ENCODE measurements at places on chromosomes 7 and 10. TPM values are rescaled to one million over a fixed set of nuclear protein-coding genes. Genes with fewer than 3 reads are reported as not detected.

GRCh38 chr7:130432886-130433285 lies 7.9 kb downstream of the CEP41 start:
- DNase-seq: no peak

- DNase-seq: no peak
These were observed 195.4 kb downstream of the BAMBI start for GRCh38 chr10:28872587-28873165.

GRCh38 chr10:43671659-43672531 lies 23.2 kb upstream of the ZNF32 start:
- DNase-seq: no peak

GRCh38 chr10:98892523-98892922 lies 343.1 kb downstream of the HPSE2 start:
- no peak for DNase-seq

DNA sequence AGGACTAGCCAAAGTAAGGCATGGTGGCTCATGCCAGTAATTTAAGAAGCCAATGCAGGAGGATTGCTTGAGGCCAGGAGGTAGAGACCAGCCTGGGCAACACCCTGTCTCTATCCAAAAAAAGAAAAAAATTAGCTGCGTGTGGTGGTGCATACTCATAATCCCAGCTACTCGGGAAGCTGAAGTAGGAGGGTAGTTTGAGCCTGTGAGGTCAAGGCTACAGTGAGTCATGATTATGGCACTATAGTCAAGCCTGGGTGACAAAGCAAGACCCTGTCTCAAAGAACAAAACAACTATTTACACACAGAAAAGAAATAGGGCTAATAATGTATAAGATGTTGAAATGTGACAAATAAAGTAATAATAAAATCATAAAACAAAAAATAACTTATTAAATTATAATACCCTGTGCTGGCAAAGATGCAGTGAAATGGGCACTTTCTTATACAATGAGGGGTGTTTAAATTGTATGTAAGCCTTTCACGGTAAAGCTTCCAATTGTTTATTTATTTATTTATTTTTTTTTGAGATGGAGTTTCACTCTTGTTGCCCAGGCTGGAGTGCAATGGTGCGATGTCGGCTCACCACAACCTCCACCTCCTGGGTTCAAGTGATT lies 175.2 kb downstream of the TPST1 start:
- DNase-seq: no peak

DNA sequence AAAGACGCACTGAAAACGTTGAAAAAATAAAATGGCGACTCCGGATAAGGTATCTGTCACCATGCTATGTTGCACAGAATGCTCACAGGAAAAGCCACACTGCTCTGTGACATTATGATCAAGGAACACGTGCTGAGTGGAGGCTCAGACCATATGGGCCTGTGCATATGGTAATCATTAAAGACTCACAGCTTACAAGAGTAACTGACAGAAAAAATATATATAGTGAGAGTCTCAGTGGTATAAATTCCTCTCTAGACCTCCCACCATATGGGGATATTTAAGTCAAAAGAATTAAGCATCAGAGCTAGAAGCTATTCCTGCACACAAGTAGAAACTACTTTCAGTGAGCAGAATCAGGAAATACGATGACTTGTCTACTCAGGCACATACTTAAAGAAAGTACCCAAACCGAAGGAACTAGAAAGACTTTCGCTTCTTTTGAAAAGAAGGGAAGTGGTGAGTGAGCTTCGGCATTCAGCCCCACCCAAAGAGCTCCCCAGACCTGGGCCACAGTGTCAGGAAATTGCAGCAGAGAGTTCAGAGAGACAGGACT lies 65.1 kb upstream of the MPP7 start:
- no peak for DNase-seq

DNA sequence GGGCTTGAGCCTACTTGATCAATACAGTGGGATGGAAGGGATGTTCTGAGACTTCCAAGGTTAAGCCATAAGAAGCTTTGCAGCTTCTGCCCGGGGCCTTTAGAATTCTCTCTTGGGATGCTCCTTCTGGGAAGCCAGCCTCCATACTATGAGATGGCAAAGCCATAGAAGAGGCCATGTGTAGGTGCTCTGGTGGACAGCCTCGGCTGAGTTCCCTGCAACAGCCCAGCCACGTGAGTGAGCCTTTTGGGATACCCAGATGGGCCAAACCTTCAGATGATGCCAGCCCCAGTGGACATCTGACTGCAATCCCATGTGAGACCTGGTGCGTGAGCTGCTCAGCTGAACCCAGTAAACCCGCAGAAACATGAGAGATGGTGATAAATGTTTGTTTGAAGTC lies 370.6 kb downstream of the RPS24 start:
- no peak for DNase-seq

LBX1 gene
- not detected for total RNA-seq

- DNase-seq: peak; percentile 57
These were observed at the start of gene PDLIM1 for GRCh38 chr10:95290461-95291364. TSS of gene PDLIM1 (minus strand) at chr10:95291003. CDS start at chr10:95290915, 88 bp downstream.

CYCS gene
- 46.8 TPM for total RNA-seq

MPP7 gene
- 10.6 TPM for total RNA-seq

- no peak for DNase-seq
These were observed 78.1 kb upstream of the SLC25A13 start for GRCh38 chr7:96400001-96400400.

CALCR gene
- total RNA-seq: not detected

DNA sequence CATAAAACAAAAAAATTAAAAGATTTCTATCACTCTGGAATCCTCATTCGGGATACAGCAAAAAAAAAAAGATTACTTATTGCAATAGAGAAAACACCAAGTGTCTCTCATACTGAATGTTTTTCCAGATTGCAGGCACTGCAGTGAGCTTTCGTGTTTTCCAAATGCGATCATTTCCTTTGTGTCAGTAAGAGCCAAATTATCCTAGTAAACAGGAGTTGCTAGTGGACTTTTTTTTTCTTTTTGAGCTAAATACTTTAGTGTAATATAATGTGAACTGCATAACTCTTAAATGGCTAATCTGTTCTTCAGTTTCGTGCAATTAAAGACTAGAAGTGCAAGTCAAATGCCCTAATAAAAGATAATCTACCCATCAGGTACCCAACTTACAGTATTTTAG lies 44.4 kb upstream of the TOMM7 start:
- no peak for DNase-seq

- DNase-seq: no peak
These were observed 65.1 kb downstream of the ZRANB1 start for GRCh38 chr10:125006921-125007426.

- no peak for DNase-seq
These were observed 171.3 kb upstream of the STEAP4 start for GRCh38 chr7:88477976-88478375.

JAKMIP3 gene
- 1.3 TPM for total RNA-seq

- no peak for DNase-seq
These were observed 21.4 kb downstream of the LAT2 start for GRCh38 chr7:74231232-74231590.

GRCh38 chr10:121823993-121824463 lies 103.8 kb downstream of the ATE1 start:
- no peak for DNase-seq

METTL27 gene
- 8.7 TPM for total RNA-seq

DNA sequence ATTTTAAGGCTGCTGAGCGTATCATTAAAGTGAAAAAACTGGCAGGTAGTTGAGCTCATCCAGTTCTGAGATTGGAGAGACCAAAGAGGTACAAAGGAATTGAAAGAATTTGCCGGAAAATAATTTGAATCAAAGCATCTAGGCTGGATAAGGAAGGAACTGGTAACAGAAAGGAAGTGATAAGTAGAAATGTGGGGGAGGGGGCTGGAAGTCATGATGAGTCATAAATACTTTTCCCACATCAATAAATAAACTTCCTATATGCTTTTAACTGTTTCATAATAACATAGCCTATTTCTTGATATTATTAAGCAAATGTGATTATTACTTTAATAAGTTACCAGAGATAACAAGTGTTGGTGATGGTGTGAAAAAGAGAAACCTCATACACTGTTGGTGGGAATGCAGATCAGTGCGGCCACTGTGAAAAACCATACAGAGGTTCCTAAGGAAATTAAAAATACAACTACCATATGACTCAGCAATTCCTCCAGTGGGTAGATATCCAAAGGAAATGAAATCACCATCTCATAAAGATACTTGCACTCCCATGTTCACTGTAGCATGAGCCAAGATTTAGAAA lies 27.0 kb downstream of the ZNF438 start:
- DNase-seq: no peak

OR2A5 gene
- not detected for total RNA-seq

GRCh38 chr7:157486007-157486755 lies 149.4 kb downstream of the DNAJB6 start:
- DNase-seq: peak; percentile 17

DNA sequence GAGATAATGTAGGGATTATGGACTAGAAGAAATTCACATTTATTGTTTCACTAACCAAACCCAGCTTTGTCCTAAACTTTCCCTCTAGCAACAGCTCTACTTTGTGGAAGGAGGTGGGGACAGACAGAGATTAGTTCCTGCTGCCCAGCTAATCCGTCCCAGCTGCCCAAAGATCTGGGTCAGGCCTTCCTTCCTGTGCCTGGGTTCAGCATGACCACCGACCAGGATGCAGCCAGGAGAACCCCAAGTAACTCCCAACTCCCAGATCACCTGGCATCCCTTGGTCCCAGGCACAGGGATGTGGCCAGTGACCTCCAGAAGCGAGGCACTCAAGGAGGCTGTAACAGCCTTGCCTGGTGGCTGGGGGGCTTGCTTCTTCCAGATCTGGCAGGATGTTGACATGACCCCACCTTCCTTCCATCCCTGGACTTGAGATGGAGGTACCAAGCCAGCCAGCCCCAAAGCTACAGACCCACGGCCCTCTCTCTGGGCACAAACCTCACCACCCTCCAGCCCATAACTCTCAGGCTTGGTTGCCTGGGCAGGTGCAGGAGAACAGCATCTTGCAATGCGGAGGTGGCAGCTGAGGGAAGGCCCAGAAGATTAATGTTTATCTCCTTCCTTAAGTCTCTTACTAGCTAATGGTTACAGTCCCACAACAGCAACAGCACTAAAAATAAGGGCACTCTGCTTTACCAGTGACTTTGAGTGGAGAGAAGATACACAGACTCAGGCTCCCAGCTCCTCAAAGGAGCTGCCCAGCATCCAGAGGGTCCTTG lies 11.1 kb downstream of the CAMK2G start:
- DNase-seq: no peak

DNA sequence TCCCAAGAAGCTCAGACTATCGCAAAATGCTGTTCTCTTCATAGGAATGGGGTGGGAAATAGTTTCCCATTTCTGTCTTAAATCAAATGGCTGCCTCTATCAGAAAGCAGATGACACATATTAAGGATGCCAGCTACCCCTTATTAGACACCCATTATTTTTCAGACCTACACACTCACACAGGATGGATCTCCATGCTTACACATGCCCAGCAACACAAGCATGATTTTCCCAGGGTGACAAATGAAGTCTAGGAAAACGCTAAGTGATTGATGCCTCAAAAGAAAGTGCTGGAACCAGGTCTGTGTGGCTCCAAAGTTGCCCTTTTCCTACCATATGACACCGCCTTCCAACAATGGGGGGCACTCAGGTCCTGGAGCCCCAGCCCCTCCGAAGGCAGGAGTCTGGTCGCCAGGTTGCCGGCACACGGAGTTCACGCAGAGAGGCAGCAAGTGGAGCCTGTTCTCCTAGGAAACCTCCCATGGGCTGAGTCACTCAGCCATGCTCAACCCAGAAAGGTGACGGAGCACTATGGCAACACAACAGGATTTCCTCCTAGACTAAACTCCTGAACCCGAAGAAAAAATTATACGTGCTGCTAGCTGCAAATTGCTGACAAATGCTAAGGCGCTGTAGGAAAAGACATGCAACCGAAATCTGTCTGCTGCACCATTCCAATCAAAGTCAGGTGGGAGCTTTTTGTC lies 19.8 kb downstream of the VOPP1 start:
- peak; percentile 46 for DNase-seq

DNA sequence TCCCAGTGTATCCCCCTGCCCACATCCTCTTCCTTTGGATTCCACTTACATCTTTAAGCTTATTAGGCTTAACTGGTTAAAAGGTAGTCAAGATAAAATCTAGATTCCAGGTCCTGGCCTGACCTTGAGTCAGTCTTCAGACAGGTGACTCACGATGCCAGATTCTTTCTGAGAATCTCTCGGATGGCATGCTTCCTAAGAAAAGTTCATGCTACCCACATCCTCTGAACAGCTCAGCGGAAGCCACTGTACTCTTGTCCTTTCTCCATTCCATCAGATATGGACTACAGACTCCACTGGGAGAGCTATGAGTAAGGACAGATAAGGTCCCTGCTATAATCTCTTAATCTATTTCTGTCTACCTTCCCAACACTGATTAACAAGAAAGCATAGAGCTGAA lies 43.4 kb downstream of the DNMBP start:
- DNase-seq: no peak

RRP12 gene
- total RNA-seq: 41.9 TPM

- DNase-seq: no peak
These were observed 6.0 kb upstream of the CROT start for GRCh38 chr7:87339373-87339897.

SLC13A1 gene
- total RNA-seq: not detected

DNA sequence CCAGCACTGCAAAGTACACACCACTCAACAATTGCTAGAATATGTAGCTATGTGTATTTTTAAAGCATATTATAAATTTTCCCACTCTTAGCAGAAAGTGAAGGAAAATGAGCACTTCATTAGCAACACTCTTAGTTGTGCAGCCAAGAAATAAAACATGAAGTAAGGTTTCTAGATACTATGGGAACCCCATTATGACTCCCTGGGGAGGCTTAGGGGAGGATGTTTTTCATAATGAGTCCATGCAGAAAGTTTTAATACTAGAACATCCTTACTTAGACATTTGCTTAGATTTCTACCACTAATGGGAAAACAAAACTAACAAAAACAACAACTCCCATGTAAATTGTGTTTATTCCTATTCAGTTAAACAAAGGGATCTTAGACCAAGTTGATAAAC lies 148.4 kb upstream of the HDAC9 start:
- DNase-seq: no peak

- no peak for DNase-seq
These were observed 130.7 kb upstream of the NOBOX start for GRCh38 chr7:144534196-144534595.

DDC gene
- not detected for total RNA-seq

DNA sequence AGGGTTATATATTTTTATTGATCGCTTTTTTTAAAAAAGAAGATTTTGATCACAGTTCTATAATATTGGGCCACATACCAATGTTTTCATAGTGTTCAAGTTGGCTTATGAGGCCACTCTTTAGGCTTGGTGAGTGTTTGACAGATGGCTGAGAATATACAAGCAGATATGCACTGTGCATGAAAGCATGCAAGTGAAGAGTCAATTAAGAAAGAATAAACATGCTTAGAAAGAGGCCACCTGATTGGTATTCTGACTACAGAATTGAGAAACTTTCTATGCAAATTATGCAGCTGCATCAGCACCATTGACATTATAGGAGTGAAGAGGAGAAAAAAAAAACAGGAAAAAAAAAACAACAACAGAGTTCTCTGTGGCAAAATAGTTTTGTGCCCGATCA lies 39.9 kb downstream of the CABCOCO1 start:
- DNase-seq: no peak

- no peak for DNase-seq
These were observed 503.7 kb upstream of the FOXK1 start for GRCh38 chr7:4178416-4178815.

PILRB gene
- 52.8 TPM for total RNA-seq

- no peak for DNase-seq
These were observed 317.2 kb downstream of the PHF14 start for GRCh38 chr7:11290863-11291262.

GRCh38 chr7:111865430-111865829 lies 303.1 kb upstream of the IMMP2L start:
- DNase-seq: no peak

- DNase-seq: no peak
These were observed 499.0 kb upstream of the KLF6 start for GRCh38 chr10:4283846-4284610.

LLCFC1 gene
- total RNA-seq: not detected

PRRT4 gene
- 9.5 TPM for total RNA-seq

ACSM6 gene
- not detected for total RNA-seq

Measured in mesothelial cell of epicardium (in vitro differentiated cells).